ENCODE measurements at places on chromosomes 16 and 17. TPM values are rescaled to one million over a fixed set of nuclear protein-coding genes. Genes with fewer than 3 reads are reported as not detected.

CPHXL2 gene
- not detected for total RNA-seq

- no peak for DNase-seq
Observed at GRCh38 chr17:9987779-9988585, 82.9 kb upstream of the RCVRN start.

- no peak for DNase-seq
Observed at GRCh38 chr16:78976212-78976611, 624.3 kb downstream of the MAF start.

DNA sequence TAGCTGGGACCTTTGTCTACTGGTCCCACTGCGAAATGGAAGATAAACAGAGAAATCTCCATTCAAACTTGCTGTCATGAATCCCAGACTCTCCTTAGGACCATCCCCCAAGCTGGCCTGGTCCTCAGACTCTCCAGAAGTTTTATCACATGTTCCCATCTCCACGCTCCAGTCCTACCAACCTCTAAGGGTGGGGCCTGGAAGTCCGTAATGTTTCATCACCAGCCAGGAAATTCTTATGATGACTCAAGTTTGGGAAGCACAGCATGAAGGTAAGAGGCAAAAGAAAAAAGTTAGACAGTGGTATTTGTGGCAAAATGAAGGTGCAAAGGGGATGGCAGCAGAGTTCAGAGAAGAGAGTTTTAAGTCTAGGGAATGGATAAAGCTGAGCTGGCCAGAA, 52.7 kb downstream of the ZNF18 start:
- no peak for DNase-seq

C17orf78 gene
- not detected for total RNA-seq

- DNase-seq: no peak
Observed at GRCh38 chr16:60230666-60231065, 1496.5 kb upstream of the GOT2 start.

GRCh38 chr17:34312080-34312479, 7.2 kb upstream of the CCL8 start:
- no peak for DNase-seq

- no peak for DNase-seq
Observed at GRCh38 chr16:78647019-78647418, 547.6 kb downstream of the WWOX start.

GRCh38 chr16:27259710-27260109, 8.9 kb downstream of the NSMCE1 start:
- no peak for DNase-seq

FSCN2 gene
- total RNA-seq: 0.52 TPM

GRCh38 chr17:74296548-74296936, 22.5 kb downstream of the DNAI2 start:
- DNase-seq: peak; percentile 24

SULT1A4 gene
- total RNA-seq: 2.7 TPM

P2RX1 gene
- 0.13 TPM for total RNA-seq

XYLT1 gene
- 20.1 TPM for total RNA-seq

TP53TG3C gene
- total RNA-seq: not detected

- no peak for DNase-seq
Observed at GRCh38 chr17:60971515-60972369, 294.1 kb downstream of the BCAS3 start.

KRT33A gene
- total RNA-seq: not detected

DNA sequence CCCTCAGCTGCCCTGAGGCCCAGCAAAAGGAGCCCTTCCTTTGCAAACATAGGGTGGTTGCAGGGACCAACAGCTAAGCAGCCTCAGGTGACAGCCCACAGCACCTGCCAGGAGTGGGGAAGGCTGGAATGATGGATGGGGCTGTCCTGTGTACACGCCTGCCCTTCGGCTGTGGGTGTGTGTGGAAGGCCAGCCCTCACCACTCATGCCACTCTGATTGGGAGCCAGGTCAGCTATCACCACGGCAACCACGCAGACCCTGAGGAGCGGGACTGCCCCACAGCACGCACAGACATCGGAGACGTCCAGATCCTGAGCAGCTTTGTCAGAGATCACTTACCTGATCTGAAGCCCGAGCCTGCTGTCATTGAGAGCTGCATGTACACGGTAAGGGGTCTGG, 11.9 kb downstream of the PIPOX start:
- no peak for DNase-seq

- no peak for DNase-seq
Observed at GRCh38 chr17:74006371-74006770, 197.1 kb upstream of the RPL38 start.

DNA sequence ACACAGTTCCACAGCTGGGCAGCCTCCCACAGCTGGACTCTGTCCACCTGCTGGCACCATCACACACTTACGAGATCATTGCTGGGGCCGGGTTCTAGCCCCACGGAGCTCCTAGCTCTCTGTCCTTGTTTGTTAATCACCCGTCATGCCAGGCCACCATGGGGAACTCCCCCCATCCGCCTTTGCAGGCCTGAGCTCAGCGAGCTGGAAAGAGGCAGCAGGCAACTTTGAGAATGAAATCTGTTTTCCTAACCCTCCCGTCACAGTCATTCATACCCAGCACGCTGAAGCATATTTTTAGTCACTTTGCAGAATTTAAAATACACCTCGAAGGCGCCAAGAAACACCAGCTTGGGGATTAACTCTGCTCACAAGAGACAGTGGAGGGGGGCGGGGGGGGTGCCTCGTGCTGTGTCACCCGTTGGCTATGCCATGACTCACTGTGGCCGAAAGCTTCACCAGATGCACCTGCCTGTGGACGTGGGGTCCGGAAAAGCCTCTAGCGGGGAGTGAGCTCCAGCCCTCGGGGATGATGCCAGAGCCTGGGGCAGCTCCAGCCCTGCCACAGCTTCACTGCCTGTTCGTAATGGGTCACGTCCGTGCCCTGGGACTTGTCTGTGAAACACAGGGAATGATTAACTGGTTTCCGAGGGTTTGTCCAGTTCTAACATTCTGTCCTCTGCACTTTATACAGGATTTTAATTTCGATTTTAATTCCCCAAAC, 1.4 kb upstream of the SPNS2 start:
- DNase-seq: no peak

ABCA10 gene
- 0.44 TPM for total RNA-seq

C16orf95 gene
- 10.9 TPM for total RNA-seq

KRT39 gene
- not detected for total RNA-seq

DNA sequence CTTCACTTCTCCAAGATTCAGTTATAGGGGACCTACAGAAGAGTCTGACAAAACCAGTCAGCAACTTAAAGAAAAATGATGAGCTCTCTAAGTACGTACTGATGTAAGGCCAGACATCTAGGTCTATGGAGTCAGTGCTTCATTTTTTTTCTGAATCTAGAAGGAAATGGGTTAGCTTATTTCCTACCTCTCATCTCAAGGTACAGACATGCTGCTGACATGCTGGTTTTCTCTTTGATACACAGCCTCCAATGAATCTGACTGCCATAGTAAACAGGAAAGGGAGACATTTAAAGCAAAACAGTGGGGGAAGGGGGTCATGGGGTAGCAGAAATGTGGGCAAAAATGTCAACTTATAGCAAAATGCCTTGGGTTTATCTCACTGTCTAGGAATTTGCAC, 16.4 kb downstream of the CDR2 start:
- DNase-seq: peak; percentile 16

GRCh38 chr16:66696669-66697630, at the start of gene CMTM4:
CMTM4 (minus strand) TSS chr16:66696743; CDS start chr16:66696525, 218 bp downstream.
- DNase-seq: peak; percentile 74

CDRT15L2 gene
- not detected for total RNA-seq

- DNase-seq: no peak
Observed at GRCh38 chr16:2388875-2389433, 40.3 kb upstream of the CCNF start.

- no peak for DNase-seq
Observed at GRCh38 chr16:48586083-48586482, 23.9 kb downstream of the N4BP1 start.

DNA sequence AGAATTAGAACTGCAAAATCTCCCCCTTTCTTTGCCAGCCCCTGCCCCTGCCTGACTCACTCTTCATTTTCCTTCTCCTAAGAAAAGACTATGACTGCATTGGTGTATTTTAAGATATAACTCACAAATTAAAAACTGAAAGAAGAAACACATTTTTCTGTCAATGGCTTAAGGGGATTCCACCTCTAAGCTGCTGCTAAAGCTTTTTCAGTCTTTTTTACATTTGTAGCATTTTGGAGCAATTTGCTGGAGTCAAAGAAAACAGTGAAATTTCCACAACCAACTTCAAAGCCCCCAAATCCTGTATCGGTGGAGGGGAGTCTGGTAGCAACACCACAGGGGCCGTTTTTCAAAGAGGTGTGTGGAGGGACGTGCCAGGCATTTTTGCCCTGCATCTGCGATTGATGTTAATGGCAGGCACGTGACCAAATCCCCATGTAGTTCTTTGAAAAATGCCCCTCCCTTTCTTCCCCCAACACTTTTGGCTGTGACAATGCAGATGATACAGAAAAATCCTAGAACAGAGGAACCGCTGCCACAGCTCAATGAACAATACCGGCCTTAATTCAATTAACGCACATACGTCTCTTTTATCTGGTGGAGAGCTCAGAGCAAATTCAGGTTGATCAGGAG, 28.5 kb downstream of the MAF start:
- DNase-seq: no peak

GRCh38 chr16:13839577-13839976, 80.4 kb upstream of the ERCC4 start:
- no peak for DNase-seq

DNA sequence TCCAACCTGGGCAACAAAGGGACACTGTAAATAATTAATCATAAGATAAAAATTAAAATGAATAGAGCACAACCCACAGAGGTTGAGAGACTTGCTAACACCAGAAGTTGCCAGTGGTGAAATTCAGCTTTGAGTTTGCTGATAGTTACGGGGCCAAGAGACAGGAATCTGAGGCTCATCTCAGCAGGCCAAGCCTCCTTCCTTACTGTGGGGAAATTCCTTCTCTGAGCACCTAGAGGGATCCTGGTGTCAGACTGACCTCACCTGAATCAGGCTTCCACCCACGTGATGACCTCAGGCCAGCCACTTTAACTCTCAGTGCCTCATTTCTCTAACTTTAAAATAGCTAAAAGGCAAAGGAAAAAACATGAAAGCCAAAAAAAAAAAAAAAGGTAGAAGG, 4.7 kb downstream of the ABAT start:
- DNase-seq: no peak

CCDC78 gene
- total RNA-seq: 5.8 TPM

GRCh38 chr17:18041776-18042175, 2.6 kb downstream of the GID4 start:
- no peak for DNase-seq

GRCh38 chr16:57675741-57676551, 7.8 kb downstream of the ADGRG3 start:
- no peak for DNase-seq

DNA sequence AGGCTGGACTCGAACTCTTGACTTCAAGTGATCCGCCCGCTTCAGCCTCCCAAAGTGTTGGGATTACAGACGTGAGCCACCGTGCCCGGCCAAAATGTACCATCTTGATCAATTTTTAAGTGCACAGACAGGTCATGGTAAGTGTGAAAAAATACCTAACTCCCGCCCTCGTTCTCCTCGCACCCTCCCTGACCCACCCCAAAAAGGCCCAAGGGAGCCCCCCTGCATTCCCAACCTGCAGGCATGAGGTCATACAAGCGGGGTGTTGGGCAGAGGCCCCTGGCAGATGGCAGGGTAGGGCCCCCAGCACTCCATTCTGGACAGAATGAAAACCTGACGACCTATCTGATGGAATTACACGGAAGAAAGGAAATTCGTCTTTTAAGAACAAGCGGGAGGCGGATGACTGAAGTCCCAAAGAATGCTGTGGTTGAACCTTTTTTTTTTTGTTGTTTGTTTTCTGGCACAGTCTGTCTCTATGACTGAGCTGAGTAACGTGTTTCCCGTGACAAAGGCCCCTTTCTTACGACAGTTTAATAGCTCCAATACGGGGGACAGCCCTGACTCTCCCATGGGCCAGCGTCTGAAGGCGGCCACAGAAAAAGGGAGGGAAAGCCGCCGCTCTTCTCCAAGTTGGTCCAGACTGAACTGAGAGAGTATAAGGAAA, 376.4 kb downstream of the SLC39A11 start:
- no peak for DNase-seq

- DNase-seq: no peak
Observed at GRCh38 chr17:57975044-57975443, 13.0 kb downstream of the VEZF1 start.

SRCIN1 gene
- 0.22 TPM for total RNA-seq

- DNase-seq: peak; percentile 30
Observed at GRCh38 chr17:17141860-17142552, 64.1 kb downstream of the PLD6 start.

DNA sequence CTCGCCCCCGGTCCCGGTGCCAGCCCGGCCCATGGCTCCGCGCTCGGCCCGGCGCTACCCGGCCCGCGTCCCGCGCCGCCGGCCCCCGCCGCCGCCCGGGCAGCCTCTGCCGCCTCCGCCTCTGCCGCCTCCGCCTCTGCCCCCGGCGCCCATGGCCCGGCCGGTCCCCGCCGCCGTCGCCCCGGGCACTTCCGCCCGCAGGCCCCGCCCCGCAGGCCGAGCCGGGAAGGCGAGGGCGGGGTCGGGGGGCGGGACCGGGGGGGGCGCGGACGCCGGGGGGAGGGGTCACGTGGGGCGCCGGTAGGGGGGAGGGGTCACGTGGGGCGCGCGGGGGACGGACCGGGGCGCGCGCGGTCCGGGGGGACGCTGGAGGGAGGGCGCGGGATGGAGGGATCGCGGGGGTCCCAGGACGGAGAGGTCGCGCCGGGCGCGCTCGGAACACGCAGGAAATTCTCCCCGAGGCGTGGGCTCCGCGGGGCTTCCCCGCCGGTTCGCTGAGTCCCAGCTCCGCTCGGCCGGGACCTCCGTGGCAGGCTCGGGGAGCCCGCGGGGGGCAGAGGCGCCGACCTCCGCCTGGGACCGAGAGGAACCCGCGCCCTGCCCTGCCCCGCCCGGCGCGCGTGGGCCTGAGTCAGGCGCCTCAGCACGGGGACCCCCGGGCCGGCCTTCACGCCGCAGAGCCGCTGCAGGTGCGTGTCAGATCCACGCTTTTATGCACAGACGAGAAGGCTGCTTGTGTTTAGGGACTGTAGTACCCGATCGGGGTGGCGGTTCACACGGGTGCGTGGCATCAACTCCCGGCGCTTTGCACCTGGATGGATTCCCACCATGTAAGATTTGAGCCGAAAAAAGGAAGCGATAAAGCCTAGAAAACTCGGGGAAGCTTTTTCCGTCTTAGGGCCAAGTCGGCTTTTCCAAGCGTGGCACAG, at the start of gene PGAP6:
Gene PGAP6, minus strand, starts transcription at position 190 of the 929 bp plus-strand sequence. Its CDS starts 157 bp downstream, at position 33.
- peak; percentile 55 for DNase-seq

DNA sequence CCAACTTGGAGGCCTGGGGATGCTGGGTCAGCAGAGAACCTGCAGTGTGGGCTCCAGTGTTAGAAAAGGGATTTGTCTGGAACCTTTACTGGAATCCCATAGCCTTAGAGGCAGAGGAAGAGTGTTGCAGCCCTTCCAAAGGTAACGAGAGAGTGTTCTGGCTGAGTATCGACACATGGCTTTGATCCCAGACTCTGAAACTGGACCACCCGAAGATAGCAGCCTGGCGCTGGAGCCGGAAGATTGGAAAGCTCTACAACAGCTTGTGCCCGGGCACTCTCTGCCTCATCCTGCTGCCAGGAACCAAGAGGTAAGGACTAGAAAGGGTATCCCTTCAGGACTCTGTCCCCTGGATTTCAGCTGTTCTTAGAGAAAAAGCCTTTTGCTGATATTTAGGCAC, 39.7 kb downstream of the REXO5 start:
- no peak for DNase-seq

NLK gene
- 13.6 TPM for total RNA-seq

MPG gene
- total RNA-seq: 73.9 TPM

FADS6 gene
- total RNA-seq: not detected
